ENCODE measurements at places on chromosomes 13 and 19.

- DNase-seq: no peak
Observed at GRCh38 chr13:95382916-95383315, 81.7 kb upstream of the ABCC4 start.

GRCh38 chr13:39918620-39919236, 263.3 kb downstream of the COG6 start:
- no peak for DNase-seq

DNA sequence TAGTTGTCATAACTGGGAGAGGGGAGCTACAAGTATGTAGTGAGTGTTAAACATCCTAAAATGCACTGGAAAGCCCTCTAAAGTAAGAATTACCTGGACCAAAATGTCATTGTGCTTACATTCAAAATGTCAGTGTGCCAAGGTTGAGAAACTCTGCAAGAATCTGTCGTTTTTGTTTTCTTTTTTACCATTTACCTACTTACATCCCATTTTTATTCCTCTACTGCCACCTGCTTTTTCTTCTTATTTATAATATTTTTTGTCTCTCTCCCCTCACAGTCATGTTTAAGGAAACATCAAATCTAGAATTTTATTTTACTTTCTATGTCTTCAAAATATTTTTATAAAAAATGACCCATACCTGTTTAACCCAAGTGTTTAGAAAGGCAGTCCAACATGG, 226.4 kb downstream of the PCDH17 start:
- no peak for DNase-seq

GRCh38 chr19:33225458-33225926, at the start of gene SLC7A10:
TSS of gene SLC7A10 (minus strand) at chr19:33225850. CDS start at chr19:33225703, 147 bp downstream.
- DNase-seq: no peak

GRCh38 chr13:92535222-92536006, 691.2 kb upstream of the GPC6 start:
- no peak for DNase-seq

DNA sequence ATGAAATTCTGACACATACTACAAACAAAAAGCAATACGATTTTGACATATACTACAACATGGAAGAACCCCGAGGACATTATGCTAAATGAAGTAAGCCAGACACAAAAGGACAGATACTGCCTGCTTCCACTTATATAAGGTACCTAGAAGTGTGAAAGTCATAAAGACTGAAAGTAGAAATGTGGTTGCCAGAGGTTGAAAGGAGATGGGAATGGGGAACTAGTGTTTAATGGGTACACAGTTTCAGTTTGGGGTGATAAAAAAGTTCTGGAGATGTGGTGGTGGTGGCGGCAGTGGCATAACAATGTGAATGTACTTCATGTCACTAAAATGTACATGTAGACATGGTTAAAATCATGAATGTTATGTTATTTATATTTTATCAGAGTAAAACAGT, 12.1 kb upstream of the NDFIP2 start:
- DNase-seq: no peak

DNA sequence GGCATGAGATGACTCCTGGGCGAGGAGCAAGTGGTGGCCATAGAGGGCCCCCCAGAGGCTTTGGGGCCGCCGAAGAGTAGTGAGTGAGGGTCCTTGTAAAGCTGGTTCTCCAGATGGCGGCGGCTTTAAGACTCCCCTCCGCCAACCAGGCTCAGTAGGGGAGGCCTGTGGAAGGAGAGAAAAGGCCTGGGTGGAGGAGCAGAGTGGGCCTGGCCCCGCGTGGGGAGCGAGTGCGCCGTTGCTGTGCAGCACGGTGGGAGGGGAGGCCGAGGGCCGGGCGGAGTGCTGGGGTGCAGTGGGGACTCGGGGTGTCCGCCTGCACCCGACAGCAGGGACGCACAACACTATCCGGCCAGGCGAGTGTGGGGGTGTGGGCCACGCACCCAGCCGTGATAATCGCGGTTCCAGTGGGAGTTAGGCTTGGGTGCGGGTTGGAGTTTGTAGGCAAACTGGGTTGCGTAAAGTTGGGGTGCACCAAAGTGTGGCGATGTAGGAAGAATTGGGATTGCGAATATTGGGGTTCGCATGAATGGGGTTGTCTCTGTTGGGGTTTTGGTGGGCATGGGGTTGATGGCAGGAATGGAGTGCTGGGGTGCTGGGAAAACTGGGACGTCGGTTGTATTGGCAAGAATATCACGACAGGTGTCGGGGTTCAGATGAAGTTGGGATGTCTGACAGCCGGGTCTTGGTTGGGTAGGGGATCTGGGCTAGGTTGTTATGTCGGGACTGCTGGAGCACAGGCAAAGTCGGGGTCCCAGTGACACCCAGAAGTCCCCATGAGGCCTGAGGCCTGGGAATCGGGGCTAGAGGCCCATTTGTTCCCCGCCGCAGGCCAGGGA, 687 bp upstream of the CIRBP start:
- DNase-seq: no peak

- no peak for DNase-seq
Observed at GRCh38 chr13:64438084-64438483, 2792.1 kb downstream of the PCDH9 start.

- DNase-seq: no peak
Observed at GRCh38 chr13:46593398-46593797, 40.4 kb downstream of the LRCH1 start.

DNA sequence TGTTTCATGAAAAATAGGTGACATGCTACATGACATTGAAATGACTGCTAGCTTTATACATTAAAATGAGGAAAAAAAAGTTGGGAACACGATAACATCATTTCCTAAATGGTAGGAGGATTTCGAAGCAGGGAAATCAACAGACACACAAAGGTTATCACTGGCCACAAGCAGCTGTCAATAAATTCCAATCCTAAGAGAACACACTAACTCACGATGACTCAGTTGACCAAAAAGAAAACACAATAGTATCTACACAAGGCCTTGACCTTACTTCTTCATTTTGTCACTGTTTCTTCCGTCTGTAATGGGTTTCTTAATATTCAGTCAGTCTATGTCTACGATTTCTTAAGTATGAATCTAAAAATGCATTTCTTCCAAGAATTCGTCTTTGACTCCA, 36.5 kb downstream of the STARD13 start:
- DNase-seq: no peak

- DNase-seq: no peak
Observed at GRCh38 chr13:46896341-46897137, at the start of gene HTR2A. TSS of gene HTR2A (minus strand) at chr13:46897053. CDS start at chr13:46895906, 1,147 bp downstream.

GRCh38 chr19:45577111-45577905, 7.3 kb downstream of the OPA3 start:
- DNase-seq: no peak

GRCh38 chr19:50669302-50670101, 20.3 kb downstream of the C19orf81 start:
- DNase-seq: no peak

- no peak for DNase-seq
Observed at GRCh38 chr13:53490752-53491151, 462.1 kb downstream of the OLFM4 start.

DNA sequence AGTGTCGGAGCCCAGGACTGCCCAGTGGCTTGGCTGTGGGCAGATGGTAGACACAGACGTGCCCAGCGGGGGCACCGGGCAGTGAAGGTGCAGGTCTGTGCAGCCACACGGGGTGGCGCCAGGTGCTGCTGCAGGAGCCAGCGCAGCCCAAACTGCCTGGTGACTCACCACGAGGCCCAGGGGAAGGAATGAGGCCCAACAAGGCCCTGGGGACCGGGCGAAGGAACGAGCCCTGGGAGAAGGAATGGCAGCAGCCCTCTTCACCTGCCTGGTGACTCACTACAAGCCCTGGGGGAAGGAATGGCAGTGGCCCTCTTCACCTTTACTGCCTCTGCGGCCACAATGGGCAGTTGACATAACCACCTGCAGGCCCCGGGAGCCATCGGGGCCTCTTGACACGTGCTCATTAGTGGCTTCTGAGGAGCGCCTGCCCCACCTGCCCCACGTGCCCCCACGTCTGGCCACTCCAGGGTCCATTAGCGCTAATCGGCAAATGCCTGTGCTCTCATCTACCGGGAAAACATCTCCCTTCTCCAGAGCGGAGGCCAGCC, 9.3 kb downstream of the MED16 start:
- DNase-seq: no peak

GRCh38 chr13:33279414-33280278, 5.9 kb downstream of the STARD13 start:
- no peak for DNase-seq

GRCh38 chr13:31328549-31329235, 128.9 kb downstream of the B3GLCT start:
- no peak for DNase-seq

- DNase-seq: no peak
Observed at GRCh38 chr13:24896061-24896460, 132.1 kb downstream of the RNF17 start.

GRCh38 chr19:41527089-41527488, 48.9 kb upstream of the CEACAM21 start:
- DNase-seq: no peak

DNA sequence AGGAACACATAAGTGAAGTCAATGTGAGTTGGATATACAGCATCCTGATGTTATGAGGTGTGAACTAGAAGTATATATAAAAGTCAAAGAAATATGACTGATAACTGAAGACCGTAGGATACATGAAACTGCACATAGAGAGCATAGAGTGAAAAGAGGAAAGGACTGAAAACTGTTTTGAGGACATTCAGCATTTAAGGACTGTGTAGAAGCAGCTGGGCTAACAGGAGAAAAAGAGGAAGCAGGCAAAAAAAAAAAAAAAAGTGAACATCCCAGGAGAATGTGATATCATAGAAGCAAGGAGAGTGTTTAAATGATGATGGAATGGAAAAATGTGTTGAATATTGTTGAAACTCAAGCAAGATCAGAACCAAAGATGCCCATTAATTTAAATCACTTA, 363.5 kb downstream of the PCDH20 start:
- no peak for DNase-seq

- no peak for DNase-seq
Observed at GRCh38 chr13:100323937-100324336, 235.0 kb downstream of the PCCA start.

DNA sequence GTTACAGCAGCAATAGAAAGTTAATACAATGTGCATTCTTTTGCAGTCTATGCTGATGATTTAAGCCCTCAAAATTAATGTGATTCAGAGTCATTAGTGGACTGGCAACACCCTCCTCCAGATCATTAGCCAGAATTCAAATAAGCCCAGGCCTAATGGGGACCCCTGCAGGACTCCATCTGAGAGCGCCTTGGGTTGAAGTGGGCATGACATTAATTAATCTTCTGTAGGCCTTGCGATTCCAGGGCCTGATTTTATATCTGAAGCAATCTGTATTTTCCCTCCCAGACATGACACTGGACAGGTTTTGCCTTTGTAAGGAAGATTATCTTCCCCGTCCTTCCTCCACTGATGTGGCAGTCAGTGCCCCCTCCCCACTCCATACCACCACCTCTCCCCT, 442.9 kb downstream of the FOXO1 start:
- DNase-seq: no peak

Data from esophagus squamous epithelium (tissue), 5 donors.